Epithelial cell of esophagus (primary cell): ENCODE measurements at places on chromosomes 7 and 10.
A peak's percentile ranks its signal among the peaks of the same experiment; 100 is the strongest.

GRCh38 chr10:17227367-17228090 lies 512 bp upstream of the VIM start:
- no peak for DNase-seq

DNA sequence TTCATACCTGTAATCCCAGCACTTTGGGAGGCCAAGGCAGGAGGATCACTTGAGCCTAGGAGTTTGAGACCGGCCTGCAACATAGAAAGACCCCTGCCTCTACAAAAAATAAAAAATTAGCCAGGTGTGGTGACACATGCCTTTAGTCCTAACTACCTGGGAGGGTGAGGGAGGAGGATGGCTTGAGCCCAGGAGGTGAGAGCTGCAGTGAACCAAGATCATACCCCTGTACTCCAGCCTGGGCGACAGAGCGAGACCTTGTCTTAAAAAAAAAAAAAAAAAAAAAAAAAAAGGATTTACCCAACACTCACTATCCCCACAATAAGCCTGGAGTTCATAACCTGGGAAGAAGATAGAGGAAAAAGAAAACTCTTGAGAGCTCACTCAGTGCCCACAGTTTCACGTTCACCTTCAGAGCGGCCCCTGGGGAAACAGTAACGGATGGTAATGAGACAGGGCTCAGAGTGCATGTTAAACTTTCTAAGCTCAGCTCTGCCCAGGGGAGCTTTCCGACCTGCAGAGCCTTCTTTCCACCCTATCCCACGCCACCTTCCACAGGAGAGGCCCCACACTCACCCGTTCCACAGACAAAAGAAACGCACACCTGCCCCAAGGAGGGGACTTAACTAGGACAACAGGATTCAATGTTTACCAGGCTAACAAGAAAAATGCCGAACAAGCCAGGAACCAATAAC lies 259.8 kb upstream of the KLF14 start:
- DNase-seq = no peak

- no peak for DNase-seq
These were observed 407.9 kb upstream of the NPVF start for GRCh38 chr7:25636168-25636567.

DNA sequence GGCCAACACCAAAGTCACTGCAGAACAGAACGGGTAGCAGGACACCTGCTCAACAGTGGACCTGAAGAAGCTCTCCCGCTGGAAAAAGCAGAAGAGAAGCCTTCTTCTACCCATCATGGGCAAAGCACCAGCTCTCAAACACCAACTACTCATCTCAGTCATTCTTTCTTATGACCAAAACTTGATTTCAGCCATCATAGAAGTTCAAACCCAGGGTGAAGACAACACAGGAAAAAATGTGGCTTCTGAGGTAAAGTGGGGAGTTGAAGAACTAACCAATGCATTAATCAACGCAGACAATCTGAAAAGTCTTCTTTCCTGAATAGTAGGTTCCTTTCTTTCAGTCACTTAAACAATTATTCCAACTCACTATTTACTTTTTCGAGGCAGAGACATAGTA lies 83.3 kb downstream of the ELMO1 start:
- DNase-seq = no peak

- DNase-seq = peak; percentile 64
These were observed 20.3 kb upstream of the HECTD2 start for GRCh38 chr10:91389636-91390512.

GRCh38 chr7:82699773-82700186 lies 256.2 kb upstream of the CACNA2D1 start:
- peak; percentile 94 for DNase-seq

- no peak for DNase-seq
These were observed 40.1 kb upstream of the SLC29A3 start for GRCh38 chr10:71278691-71279588.

- no peak for DNase-seq
These were observed 23.7 kb downstream of the GSDME start for GRCh38 chr7:24733414-24734060.

- peak; percentile 56 for DNase-seq
These were observed 30.8 kb downstream of the PRLHR start for GRCh38 chr10:118564652-118565051.

DNA sequence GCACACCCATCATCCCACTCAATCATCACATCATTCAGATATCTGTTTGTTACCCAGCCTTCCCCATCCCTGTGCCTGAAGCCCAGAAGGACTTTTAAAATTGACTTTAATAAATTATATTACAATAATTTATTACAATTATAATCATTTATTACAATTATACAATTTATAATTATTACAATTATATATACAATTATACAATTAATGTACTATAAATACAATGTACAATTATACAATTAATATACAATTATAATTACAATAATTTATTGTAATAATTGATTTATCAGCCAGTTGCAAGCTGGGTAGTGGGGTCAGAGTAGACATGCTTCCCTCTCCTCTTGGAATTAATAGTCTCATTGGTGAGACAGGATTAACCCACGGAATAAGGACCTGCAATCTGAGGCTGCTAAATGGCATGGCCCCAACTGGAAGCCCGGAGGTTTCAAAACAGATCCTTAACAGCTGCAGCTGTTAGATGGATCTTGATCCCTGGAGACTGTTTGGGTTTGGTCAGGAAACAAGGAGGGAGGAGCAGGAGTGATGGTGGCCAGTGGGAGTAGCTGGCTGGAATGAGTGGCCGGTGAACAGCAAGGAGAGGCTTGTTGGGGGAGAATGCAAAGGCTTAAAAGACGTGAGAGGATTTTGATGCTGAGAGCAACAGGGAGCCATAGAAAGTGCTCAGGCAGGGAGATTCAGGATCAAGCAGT lies 402.8 kb upstream of the PODXL start:
- DNase-seq = no peak

DNA sequence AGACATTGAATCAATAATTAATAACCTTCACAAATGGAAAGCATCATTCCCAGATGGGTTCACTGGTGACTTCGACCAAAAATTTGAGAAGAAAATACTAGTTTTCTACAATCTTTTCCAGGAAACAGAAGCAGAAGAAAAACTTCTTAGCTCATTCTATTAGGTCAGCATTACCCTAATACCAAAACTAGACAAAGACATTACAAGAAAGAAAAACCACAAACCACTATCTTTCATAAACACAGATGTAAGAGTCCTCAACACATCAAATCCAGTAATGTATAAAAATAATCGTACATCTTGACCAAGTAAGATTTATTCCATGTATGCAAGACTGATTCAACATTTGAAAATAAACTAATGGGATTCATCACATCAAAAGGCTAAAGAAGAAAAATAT lies 64.0 kb upstream of the CDK1 start:
- DNase-seq = no peak

GRCh38 chr7:128705891-128706333 lies 33.2 kb upstream of the CALU start:
- DNase-seq = peak; percentile 32

GRCh38 chr7:55326081-55326835 lies 38.9 kb upstream of the LANCL2 start:
- DNase-seq = no peak

GRCh38 chr10:88754287-88754686 lies 5.5 kb upstream of the LIPN start:
- DNase-seq = peak; percentile 13

DNA sequence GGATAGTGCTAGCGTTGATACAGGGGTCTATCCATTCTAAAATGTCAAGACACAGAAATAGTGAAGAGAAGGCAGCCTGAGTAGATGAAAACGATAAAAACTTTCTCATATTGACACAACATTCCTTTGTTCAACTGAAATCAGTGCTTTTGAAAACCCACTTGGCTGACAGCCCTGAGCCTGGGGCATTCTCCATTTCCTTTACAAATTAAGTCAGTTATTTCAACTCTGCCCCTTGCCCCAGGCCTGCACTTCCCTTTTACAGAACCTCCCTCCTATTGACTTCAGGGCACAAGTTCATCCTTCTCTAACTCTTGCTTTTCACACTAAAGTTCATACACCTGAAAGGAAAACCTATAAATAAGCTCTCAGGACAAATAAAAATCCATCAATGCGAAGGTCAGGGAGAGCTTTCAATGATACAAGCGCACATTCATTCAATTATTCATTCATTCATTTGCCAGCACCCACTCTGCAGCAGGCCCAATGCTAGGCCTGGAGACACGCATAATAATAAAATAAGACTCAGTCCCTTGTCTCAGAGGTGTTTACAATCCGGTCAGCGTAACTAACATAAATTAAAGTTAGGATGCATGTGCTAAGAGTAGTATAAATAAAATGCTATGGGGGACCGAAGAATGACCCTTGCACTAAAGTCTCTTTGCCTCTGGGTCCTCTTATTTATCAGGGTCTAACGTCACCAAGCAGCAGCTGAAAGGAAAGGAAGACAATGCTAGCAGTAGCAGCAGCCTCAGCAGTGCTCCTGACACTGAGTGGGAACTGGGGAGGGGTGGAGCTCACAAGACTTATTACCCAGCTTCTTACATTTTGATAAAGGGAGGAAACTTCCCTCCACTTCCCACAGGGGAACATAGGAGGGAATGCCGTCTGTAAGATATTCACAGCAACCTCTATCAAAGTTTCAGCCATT lies 134.8 kb downstream of the PDE1C start:
- DNase-seq = no peak

GRCh38 chr10:89032141-89032891 lies 41.7 kb downstream of the FAS start:
- DNase-seq = peak; percentile 93

DNA sequence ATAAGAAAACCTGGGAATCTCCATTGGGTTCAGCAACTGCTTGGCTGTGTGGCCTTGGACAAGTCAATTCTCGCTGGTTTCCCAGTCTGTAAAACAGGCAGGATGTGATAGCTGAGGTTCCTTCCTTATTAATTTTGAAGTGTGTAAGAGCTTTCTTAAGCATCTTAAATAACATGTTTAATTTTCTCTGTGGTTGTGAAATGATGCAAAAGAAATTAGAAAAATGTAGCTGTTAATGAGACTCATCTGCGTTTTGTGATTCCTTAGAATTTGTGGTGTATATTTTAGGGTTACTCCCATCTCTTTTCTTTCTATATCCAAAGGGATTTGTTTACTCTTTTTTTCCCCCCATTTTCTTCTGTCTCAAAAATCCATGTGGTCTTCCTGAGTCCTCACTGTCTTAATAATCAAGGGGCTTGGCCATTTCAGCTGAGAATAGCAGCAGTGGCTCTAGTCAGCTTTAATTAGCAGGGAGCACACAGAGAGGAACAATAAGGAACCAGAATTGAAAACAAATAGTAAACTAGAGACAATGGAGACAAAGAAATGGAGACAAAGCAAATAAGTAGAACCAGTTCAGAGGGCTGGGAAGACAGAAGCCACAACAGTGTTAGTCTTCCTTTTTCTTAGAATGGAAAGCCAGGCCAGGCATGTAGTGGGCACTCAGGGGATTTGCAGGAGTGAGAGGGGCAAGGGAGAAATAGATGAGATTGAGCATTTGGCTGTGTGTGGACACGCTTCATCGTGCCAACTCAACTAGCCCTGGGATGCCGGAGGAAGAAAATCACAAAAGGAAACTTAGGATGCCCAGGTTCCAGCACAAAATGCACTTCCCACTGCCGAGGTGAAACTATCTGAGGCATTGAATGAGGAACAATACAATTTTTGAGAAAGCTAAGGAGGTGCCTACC lies 93.9 kb downstream of the CHN2 start:
- DNase-seq = no peak

- no peak for DNase-seq
These were observed 332.0 kb downstream of the RPS24 start for GRCh38 chr10:78365694-78366093.

DNA sequence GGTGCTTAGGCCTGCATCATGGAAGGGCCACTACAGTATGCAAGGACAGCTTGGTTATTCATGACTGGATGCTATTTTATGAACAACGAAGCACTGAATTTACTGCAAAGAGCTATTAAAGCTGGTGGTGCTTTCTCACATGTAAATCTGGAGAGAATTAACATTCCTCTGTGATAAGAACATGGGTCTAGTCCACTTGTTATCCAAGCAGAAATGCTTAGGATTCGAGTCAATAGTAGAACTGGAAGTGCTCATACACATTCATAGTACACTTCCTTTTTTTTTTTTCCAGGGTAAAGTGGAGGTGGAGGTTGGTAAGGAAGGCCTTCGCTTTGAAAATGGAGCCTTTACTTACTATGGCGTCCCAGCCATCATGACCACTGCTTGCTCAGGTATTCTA lies 35.0 kb downstream of the CNNM1 start:
- DNase-seq = no peak

DNA sequence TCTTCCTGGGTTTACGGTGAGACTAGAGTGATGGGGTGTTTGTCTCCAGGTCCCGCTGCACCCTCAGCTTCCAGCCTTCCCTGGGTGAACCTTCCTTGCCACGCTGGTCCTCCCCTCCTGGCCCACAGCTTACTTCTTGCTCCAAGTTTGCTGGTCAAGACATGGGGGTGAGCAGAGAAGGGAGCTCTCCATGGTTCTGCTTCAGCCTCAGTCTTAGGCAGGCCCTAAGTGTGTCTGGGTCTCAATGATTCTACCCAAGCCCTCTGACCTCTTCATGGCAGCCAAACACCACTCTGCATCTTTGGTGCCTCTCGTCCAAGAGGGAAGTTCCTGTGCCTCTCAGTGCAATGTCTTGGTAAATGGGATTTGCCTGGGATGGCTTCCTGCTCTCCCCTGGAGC lies 356.5 kb upstream of the KLF6 start:
- DNase-seq = peak; percentile 43

DNA sequence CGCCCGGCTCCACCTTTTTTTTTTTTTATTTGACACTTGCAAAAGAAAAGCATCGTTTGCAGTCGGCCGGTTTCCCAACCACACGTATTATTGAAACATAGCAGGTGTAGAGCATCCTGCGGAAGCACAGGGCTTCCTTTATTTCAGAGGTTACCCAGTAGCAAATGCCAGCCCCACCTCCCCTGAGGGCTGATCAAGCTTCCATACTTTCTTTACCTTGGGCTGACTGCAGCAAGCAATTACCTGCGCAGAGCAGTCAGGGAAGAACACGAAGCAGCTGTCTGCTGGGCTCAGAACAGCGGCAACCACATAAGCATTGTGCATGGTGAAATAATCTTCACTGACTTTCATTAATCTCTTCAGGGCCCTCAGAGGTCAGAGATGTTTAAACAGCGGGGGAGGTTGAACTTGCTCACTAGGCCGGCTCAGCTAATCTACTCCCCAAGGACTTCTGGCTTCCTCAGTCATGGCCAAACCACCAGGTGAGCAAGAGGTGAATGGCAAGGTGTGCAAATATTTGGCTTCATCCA lies 784.7 kb upstream of the AUTS2 start:
- DNase-seq = no peak

GRCh38 chr10:113450906-113451305 lies 101.9 kb upstream of the HABP2 start:
- no peak for DNase-seq
